ENCODE measurements at places on chromosomes 5 and 9.

DNA sequence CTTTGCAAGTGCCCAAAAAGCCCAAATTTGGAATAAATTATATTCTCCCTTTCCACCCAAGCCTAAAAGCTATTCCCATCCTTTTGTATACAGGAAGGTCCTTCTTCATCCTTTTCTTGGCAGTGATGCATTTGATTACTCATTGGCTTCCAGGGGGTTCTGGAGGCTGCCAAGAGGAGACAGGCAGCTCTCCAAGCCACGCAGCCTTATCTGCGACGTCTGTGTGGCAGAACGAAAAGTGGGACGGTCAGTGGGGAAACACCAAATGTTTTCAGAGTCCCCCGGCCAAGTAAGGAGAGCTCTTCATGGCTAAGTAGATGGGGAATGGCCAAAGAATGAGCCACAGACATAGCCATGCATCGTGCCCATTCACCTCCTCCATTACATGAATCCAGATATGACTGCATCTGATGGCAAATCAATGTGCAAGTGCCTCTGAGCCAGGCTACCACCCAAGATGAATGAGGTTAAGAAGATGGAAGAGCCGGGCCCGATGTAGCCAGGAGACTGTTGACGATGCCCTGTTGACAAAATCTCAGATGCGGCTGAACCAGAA, 12.1 kb downstream of the ADAM19 start:
- peak; percentile 92 for DNase-seq

DNA sequence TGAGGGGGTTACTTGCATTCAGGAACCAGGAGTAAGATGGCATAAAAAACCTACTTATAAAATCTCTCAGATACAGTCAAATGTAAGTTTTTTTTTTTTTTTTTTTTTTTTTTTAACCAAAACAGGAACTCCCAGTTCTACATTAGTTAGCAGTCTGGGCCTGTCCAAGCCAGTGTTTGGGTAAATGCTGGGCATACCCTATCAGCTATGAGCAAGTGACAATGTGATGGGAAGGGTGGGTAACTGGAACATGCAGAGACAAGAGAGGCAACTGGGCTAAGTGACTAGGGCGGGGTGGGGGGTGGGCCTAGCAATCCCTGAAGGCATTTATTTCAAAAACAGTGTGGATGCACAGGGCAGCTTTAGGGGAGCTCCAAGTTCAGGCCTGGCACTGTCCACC, 2.3 kb downstream of the NMRK1 start:
- no peak for DNase-seq

DNA sequence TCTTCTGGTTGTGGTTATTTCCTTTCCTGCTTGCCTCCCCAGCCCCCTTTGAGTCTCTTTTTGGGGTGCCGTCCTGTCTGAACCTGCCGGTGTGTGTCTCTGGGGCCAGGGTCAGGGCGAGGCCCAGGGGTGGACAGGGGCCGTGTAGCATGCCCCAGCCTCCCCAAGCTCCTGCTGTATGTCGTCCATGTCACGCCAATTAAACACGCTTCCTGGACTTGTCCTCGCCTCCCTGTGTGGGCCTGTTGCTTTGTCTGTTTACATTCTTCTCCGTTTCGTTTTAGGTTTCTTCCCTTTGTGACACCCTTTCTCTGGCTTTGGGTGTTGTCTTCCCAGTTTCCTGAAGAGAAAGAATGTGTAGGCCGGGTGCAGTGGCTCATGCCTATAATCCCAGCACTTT, 28.5 kb upstream of the HMCN2 start:
- DNase-seq: no peak

- DNase-seq: no peak
These were observed 595.2 kb downstream of the RAB3C start for GRCh38 chr5:59178071-59178470.

- DNase-seq: no peak
These were observed 282.1 kb downstream of the CRB2 start for GRCh38 chr9:123637945-123638634.

DNA sequence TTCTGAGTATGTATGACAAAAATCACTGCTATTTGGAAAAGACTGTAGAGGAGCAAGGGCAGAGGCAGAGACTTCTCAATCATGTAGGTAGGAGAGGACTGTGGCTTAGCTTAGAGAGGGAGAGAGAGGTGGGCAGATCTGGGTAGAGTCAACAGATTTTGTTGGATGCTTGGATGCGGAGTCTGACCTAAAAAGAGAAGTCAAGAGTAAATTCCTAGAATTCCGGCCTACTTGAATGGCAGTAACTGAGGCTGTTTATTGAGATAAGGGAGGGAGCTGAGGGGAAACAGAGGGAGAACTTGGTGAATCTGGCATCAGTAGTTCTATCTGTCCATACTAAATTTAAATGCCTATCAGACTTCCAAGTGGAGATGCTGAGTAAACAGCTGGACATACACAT, 2.4 kb downstream of the TICAM2 start:
- DNase-seq: no peak

- DNase-seq: no peak
These were observed 935.8 kb downstream of the TLE4 start for GRCh38 chr9:80507611-80508010.

GRCh38 chr9:80554301-80554700, 982.5 kb downstream of the TLE4 start:
- DNase-seq: no peak
